Ecto neural progenitor cell (in vitro differentiated cells): ENCODE measurements at places on chromosomes 7 and 10.

- peak; percentile 5 for DNase-seq
Measured at GRCh38 chr10:117616179-117616578, 73.6 kb downstream of the EMX2 start.

GRCh38 chr7:150556521-150557138 is 10.6 kb upstream of the GIMAP4 start:
- DNase-seq: no peak

DNA sequence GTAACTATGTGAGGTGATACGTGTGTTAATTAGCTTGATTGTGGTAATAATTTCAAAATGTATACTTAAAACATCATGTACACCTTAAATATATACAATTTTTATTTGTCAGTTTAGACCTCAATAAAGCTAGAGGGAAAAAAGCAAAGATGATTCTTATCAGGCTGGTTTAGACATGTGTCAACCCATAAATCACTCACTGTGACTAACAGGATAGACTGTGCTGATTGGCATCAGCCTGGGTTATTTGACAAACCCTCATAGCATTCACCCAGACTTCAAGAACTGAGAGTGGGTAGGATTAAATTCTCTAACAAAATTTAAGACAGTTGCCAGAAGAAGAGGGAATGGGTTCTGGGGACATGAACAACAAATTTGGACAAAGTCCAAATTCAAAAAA is 73.8 kb upstream of the TMEM140 start:
- no peak for DNase-seq

DNA sequence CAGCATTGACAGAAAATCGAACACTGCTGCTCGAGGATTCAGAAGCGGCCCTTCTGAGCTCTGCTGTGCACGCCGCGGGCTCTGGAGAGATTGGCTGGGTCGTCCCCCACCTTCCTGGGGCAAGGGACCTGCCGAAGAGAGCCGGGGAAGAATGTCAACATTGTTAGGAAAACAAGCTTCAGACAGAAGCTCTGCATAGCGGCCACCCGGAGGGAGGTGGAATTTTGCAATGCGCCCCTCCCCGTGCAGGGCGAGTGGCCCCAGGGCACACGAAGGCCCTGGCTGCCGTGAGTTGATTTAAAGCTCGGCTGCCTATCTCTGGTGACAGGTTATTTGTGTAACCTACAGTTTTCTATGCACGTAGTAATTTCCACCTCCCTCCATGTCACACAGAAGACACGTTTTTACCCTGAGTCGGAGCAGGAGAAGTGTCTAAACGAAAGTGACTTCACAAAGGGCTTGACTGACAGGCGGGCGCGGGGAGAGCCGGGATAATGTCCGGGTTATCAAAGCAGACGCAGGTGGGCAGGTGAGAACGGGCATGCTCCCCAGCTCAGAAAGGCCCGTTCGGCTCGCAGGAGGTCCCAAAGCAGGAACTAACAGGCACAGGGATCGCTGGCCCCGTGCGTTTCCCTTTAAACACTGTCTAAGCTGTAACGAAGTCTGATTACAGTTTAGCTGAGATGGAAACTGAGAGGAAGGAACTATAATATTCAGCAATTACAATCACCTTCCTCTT is 84.6 kb downstream of the PDGFA start:
- no peak for DNase-seq

DNA sequence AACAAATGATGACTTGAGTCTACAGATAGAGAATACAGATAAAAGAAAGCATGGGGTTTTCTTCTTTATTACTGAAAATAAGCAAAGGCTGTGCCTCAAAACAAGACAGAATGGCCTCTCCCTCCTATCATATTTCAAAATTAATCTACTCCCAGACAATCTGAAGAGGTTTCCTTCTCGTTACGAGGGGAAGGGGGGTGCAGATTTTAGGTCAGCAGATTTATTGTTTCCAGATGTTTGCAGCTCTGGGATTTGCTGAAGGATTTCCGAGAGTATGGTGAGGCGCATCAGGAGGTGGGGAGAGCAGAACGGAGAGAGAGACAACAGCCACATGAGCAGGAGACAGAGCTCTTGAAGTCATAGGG is 89.8 kb downstream of the KIAA1549 start:
- no peak for DNase-seq

DNA sequence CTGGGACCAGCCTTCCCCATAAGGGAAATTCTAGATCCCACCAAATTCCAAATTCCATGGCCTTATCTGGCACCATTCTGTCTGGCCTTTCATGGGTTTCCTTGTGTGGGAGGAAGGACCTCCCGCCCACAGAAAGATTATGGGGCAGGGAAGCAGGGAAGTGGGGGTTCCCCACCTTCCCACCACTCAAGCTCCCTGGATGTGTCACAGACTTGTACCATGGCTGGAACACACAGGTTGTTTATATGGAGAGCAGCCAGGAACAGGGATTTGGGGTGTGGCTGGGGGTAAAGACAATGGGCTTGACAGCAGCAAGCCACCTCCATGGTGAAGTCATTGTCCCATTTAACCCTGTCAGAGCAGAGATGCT is 18.3 kb downstream of the UNC5B start:
- no peak for DNase-seq

DNA sequence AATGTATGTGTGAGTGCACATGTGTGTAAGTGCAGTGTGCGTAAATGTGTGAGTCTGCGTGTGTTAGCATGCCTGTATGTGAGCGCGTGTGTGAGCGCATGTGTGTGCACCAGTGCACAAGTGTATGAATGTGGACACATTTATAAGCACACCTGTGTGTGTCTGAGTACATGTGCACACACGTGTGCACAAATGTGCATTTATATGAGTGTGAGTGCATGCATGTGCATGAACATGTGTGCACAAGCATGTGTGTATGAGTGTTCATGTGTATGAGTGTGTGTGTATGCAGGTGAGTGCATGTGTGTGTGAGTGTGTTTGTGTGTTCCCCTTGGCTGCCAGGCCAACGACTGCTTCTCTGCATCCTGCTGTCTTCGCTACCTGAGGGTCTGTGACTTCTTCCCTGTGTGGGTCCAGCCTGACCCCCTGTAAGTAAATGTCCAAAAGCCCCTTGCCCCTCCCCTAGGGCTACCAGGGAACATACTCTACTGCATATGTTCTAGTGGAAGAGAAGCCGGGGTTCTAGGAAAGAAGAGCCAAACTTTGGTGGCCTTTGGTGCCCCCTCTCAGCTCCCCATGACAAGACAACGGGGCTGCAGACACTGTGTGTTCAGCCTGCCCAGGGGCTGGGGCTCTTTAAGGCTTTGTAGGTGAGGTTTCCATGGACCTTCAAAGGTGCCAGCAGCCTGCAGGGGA is 17.0 kb downstream of the GOLGA7B start:
- DNase-seq: no peak

DNA sequence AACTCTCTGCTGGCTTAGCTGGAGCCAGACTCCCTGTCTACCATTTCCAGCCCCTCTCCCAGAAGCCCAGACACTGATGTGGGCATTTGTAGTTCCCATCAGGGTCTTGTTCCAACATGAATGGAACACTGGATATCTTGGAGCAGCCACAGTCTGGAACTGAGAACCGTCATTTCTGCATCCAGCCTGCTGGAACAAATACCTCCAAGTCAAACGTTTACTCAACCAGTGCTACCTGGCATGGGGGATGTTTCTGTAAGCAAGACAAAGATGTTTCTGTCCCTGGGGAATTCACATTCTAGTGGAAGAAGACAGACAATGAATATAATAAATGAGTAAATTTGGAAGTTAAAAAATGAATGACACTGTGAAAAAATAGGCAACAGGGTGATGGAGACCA is 70.8 kb upstream of the ZNF438 start:
- no peak for DNase-seq

DNA sequence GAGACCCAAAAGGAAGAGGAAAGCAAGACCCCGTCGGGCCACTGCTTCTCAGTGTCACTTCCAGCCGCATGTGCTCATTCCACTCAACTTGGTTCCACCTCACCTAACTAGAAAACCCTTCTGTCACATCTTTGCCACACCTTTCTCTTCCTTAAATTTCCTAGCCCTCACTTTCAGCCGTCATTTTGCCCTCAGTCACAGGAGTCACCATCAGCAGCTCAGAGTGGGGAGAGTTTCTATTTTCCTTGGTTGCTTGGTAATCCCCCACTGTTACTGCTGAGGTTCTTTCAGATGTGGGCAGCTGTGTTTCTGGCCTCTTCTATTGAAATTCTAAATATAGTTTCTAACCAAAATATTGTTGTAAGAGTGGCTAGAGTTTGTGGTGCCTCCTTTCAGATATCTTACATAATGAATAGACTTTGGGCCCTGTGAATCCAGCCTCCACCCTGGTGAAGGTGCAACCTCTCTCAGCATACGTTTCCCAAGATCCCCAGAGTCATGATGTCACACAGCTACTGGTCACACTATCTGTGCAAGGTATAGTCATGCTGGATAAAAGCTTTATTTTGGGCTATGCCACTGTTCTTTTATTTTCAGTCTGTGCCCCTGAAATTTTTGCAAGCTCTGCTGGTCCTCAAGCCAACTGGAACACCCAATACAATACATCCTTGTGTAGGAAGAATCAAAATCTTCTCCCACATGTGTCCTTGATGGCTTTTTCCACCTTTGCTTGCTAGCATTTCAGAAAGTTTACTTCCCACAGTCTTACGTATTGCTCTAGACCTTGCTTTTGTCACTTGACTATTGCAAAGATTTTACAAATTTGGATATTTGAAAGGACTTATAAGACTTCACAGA is 9.2 kb downstream of the AGBL3 start:
- DNase-seq: no peak

DNA sequence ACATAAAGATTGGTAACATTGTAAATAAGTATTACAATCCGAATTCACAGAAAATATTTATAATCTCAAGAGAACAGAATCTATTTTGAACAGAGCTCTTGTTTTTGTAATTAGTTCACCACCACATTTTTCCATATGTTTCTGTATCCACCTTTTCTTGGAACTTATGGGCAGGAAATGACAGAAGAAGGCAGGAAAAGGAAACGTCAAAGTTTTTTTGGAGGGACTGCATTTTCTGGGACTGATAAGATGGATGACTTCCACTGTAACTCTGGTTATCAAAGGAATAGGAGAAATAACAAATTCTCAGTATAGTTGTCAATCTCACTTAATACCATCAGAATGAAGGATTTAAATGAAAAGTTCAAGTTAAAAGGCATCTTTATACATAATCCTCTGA is 75.1 kb upstream of the SMNDC1 start:
- no peak for DNase-seq

- DNase-seq: no peak
Measured at GRCh38 chr10:95513008-95513589, 48.1 kb downstream of the SORBS1 start.

- DNase-seq: no peak
Measured at GRCh38 chr10:116970050-116970449, 34.9 kb downstream of the SHTN1 start.

GRCh38 chr7:29609162-29610037 is 45.8 kb downstream of the PRR15 start:
- DNase-seq: peak; percentile 50

GRCh38 chr10:11462071-11462470 is 149.4 kb downstream of the USP6NL start:
- no peak for DNase-seq

DNA sequence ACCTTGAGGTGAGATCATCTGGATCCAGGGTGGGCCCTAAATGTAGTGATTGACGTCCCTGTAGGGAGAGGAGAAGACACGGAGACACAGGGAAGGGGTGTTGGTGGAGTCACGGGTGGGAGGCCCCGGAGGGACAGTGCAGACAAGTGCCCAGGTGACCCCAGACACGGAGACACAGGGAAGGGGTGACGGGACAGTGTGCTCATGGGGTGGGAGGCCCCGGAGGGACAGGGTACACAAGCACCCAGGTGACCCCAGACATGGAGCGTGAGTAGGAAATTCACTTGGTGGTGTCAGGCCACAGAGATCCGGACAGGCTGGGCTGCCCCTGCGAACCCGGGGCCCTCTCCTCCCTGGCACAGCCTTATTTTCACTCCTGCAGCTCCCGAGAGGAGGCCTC is 176.9 kb downstream of the PTPRN2 start:
- DNase-seq: no peak

GRCh38 chr7:142094861-142095260 is 16.7 kb upstream of the MGAM2 start:
- DNase-seq: no peak

GRCh38 chr7:3722396-3722922 is 421.4 kb downstream of the SDK1 start:
- DNase-seq: peak; percentile 82

GRCh38 chr10:5862360-5862961 is 27.2 kb downstream of the ANKRD16 start:
- no peak for DNase-seq

GRCh38 chr10:4216726-4217125 is 431.7 kb upstream of the KLF6 start:
- no peak for DNase-seq

- no peak for DNase-seq
Measured at GRCh38 chr10:31944071-31944433, 15.4 kb upstream of the ARHGAP12 start.

GRCh38 chr7:143233816-143234532 is 12.1 kb downstream of the TAS2R40 start:
- no peak for DNase-seq

DNA sequence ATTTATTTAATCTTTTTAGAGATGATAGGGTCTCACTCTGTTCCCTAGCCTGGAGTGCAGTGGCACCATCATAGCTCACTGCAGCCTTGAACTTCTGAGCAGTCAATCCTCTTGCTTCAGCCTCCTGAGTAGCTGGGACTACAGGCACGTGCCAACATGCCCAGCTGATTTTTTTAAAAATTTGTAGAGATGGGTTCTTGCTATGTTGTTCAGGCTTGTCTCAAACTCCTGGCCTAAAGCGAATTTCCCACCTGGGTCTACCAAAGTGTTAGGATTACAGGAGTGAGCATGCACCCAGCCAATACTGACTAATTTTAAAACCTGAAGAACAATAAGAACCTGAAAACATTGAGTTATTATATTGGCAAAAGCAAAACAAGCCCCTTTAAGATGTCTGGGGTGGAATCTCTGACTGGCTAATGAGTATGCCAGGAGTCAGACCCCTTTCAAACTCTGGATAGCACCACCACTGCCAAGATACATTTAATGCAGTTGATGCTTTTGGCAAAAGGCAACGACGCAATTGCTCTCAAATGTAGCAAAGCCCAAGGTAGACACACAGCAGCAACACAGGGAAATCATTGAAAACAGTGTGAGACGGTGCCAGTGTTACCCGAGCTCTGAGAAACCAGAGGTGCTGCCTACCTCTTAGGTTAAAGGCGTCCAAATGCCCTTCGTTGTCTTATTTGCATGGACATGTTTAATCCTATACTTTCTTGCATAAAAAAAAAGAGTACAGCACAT is 40.7 kb upstream of the TOMM7 start:
- no peak for DNase-seq
